ENCODE measurements at places on chromosomes 7 and 10.

DNA sequence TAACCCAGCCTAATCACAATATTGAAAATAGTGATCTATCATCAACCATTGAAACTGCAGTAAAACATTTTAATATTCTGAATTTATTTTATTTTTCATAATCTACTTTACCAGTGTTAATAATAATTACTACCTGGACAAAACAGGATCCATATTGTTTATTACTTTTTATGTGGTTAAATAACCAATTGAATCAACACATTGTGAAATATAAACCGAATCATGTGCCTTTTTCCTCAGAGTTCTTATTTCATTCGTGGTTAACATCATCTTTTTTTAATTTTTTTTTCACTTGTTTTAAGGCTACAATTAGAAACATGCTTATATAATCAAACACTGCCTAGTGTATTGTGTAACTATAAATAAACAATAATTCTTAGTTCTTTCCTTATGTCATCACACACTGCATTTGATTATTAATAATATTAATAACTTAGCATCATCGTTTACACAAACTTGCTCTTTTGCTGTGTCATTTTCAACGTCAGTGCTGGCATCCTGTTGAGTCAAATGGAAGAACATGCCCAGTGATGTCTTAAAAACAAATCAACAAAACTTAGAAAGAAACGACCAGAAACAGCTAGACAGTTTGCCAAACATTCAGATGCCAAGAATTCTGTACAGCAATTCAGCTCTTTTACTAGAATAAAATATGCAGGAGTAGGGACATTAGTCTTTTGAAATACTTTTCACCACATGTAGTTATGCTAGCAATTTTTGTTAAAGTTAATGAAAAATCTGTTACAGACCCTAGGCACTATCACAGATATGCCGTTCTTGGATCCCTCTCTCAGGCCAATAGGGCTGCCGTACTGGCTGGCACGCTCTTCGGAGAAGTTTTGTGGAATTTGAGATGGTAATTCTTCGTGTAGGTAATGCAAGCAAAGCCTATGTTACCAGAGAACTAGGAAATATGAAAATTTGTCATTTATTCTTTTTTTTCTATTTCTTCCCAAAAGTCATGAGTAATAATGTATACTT, 330.4 kb upstream of the SEMA3A start:
- peak; percentile 59 for DNase-seq

GRCh38 chr7:23467806-23468525, 2.3 kb downstream of the IGF2BP3 start:
- DNase-seq = no peak

DNA sequence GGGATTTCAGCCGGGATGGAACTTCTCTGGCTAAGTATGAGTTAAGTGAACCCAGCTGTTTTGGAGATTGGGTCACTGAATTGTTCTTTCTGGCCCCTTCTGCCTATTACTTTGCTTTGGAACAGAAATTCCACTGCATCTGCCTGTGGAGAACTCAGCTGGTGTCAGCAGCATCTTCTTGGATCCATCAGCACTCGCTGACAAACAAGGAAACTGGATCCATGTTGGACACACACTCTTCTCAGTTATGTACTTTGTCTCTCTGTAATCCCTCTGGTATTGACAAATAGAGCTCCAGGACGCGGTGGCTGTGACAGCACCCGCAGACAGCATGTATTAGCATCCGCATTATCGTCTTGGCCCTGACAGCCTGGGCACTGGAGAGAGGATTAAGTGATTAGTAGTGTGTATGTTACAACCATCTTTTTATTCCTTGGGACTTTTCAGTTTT, 73.0 kb upstream of the BMPER start:
- no peak for DNase-seq

DNA sequence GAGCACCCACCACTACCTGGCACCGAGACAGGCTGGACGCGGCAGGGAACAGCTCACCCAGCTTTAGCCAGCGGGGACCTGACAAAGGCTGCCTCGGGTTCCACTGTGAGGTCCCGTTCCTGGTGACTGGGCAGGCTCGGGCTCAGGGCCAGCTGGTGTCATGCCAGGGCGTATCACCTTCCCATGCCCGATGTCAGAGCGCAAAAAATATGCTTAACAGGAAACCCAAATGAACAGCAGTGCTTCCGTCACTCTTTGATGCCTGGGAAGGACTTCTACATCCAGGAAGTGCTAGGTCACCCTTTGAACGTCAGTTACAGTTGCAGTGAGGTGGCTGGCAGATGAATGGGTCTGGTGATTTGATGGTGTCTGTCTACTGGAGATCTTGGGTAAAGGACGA, 106.0 kb downstream of the ADARB2 start:
- no peak for DNase-seq

- no peak for DNase-seq
These were observed 13.5 kb downstream of the HERPUD2 start for GRCh38 chr7:35681231-35682029.

DNA sequence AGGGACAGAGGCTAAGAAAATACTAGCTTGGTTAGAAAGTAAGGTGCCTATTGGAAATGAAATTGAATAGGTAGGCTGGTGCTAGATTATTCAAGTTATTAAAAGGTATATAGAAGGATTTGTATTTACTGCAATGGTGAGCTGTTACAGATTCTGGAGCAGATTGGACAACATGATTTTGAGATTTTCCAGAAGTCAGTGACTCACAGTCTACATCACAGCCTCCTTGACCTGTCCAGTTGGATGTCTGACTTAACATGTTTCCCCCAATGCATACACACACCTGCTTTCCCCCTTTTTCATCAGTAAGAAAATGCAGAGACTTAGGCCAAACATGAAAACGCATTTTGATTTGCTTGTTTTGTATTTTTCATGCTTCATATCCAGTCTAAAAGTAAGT, 33.4 kb downstream of the STARD3NL start:
- no peak for DNase-seq

GRCh38 chr10:26391701-26392695, 46.1 kb upstream of the APBB1IP start:
- DNase-seq = no peak

DNA sequence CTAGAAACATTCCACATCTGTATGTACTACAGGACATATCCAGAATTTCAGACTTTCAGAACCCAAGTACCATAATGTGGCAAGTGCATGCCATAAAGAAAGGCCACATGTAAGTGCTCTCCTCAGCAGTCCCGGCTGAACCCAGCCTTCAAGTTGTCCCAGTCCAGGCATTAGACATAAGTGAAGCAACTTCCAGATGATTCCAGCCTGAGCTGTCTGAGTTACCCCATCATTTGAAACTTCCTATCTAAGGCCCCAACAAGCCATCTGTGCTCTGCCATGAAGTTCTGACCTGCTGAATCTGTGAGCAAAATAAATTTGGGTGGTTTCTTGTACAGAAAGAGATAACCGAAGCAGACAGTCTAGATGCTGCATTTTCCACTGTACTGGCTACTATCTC, 218.8 kb downstream of the IPMK start:
- no peak for DNase-seq

DNA sequence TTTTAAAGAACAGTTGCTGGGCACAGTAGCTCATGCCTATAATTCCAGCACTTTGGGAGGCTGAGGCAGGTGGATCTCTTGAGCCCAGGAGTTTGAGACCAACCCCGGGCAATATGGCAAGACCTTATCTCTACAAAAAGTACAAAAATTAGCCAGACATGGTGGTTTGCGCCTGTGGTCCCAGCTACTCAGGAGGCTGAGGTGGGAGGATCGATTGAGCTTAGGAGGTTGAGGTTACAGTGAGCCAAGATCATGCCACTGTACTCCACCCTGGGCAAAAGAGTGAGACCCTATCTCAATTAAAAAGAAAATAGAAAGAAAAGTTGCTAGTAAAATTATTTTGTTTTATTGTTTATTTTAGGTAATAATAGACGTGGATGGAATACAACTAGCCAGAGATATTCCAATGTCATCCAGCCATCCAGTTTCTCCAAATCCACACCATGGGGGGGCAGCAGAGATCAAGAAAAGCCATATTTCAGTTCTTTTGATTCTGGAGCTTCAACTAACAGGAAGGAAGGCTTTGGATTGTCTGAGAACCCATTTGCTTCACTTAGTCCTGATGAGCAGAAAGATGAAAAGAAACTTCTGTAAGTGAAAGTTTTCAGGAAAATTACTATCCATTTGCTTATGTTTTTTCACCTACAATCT, 3.0 kb downstream of the NUP42 start:
- DNase-seq = peak; percentile 53

- DNase-seq = no peak
These were observed 235.5 kb upstream of the PLXDC2 start for GRCh38 chr10:19580691-19581090.

GRCh38 chr10:73998623-73998928, 660 bp downstream of the VCL start:
- DNase-seq = no peak

DNA sequence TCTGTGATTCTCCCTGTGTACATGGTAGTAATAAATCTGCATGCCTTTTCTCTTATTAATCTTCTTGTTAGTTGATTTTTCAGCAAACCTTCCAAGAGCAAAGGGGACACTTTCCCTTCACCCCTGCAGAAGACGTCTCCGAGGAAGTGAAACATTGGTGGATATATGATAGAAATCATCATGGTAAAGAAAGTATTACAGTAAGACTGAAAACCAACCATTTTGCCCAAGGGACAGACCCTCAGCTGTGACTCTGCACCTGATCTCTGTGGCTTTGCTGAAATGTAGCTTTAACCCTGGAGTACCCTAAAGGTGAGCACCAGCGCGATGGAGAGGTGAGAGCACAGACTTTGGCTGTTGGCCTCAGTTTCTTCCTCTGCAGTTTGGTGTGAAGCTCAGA, 32.8 kb upstream of the MYO3A start:
- DNase-seq = no peak

GRCh38 chr7:130369110-130369711, 11.1 kb upstream of the CPA1 start:
- DNase-seq = no peak

DNA sequence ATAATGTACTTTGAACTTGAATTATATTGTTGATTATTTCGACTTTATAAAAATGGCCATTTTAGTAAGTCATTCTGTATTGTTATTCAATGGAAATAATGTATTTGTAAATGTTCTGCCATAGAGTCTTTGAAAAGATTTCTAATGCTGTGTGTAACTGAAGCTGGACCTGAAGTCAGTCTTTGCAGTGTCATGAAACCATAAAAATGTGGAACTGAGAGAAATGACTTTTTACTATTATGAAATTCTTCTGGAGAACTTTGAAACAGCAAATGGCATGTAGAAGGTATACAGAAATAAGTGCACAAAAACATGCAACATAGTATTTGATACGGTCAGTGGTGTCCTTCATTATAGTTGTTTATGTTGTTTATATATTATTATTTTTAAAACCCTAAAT, 59.7 kb upstream of the ADRA2A start:
- DNase-seq = no peak

GRCh38 chr10:46232084-46232483, 54.7 kb upstream of the ANTXRL start:
- no peak for DNase-seq

DNA sequence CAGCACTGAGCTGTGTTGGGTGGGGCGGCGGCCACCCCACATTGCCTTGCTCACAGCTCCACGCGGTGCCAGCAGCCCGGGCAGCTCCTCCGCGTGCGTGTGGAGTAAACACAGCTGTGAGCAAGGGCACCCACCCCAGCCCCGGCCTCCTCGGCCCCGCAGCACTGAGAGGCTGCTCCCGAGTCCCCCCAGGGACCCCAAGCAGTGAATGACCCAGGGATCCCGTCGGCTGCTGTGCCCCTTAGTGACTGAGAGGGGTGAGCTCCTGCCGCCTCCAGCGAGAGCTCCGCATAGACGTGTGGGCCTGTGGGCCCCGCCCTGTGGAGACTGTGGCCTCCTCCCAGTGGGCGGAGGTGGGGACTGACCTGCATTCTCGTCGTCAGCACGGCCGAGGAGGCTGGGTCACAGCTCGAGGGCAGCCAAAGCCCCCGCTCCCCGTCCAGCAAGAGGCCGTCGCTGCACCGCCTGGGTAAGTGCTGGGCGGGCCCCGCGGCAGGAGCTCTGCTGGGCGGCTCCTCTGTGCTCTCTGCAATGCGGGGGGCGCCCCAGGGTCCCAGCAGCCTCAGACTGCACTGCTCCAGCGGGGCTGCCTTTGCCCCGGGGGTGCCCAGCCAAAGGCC, 29.9 kb upstream of the UTF1 start:
- no peak for DNase-seq

- DNase-seq = no peak
These were observed 5.3 kb upstream of the DEPP1 start for GRCh38 chr10:44983895-44984278.

GRCh38 chr7:87574630-87575029, 26.1 kb downstream of the ABCB1 start:
- DNase-seq = no peak

DNA sequence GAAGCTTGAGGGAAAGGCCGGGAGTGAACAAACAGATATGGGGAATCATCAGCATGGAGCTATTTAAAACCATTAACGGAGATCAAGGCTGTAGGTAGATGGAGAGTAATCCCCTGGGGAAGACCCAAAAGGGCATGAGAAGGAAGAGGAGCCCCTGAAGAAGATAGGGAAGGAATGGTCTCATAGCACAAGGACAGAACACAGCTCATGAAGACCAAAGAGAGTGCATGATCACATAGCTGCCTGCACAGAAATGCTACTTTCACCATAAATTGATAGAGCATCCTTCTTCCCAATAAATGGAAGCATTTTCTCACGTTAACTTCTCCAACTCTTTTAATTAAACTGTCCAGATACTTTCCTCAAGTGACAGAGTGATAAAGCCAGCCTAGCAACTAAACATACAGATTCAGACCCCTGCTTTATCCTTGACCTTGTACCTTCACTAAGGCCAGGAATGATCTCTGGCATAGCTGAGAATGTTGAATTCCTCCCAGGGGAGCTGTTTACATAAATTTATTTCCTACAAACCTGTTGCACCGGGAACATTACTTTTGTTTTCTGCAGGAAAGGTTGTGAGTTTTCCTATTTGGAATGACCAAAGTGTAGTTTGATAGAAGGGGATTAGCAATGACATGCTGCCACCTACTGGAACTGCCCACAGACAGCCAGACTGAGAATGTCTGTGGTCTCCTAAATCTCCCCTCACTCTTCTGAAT, 110.8 kb upstream of the LRGUK start:
- peak; percentile 3 for DNase-seq

- DNase-seq = no peak
These were observed 15.9 kb upstream of the GSTK1 start for GRCh38 chr7:143247372-143247771.

DNA sequence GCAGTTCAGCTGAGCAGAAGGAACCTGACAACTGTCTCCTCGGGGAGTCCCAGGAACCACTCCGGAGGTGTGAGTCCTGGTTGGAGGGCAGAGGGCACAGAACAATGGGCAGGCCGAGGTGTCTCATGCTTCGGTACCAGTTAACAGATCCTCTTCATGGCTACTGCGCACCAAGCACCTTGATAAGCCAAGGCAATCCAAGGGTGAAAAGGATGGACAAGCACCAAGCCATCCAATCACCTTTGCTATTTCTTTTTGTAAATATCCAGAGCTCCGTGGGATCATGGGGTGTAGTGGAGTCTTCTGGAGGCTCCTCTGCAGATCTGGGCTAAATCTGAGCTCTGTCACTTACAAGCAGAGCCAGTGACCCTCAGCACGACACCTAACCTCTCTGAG, 233.5 kb downstream of the WDR11 start:
- no peak for DNase-seq

GRCh38 chr7:121276313-121276712, 52.5 kb upstream of the WNT16 start:
- DNase-seq = no peak

- no peak for DNase-seq
These were observed 21.9 kb downstream of the DNAJB6 start for GRCh38 chr7:157358753-157359096.

- peak; percentile 53 for DNase-seq
These were observed 557 bp downstream of the TMEM120A start for GRCh38 chr7:75993689-75994387.

GRCh38 chr7:26583094-26583648, 281.2 kb downstream of the SKAP2 start:
- DNase-seq = no peak

- no peak for DNase-seq
These were observed 17.4 kb downstream of the TRIM8 start for GRCh38 chr10:102661658-102662028.
